ENCODE measurements at places on chromosomes 1 and 21.

GRCh38 chr1:14738235-14738634, 139.8 kb downstream of the KAZN start:
- no peak for DNase-seq

- DNase-seq = no peak
These were observed 489.3 kb downstream of the MATN1 start for GRCh38 chr1:30234091-30234490.

GRCh38 chr1:115069659-115070308, 19.5 kb downstream of the TSPAN2 start:
- no peak for DNase-seq

DNA sequence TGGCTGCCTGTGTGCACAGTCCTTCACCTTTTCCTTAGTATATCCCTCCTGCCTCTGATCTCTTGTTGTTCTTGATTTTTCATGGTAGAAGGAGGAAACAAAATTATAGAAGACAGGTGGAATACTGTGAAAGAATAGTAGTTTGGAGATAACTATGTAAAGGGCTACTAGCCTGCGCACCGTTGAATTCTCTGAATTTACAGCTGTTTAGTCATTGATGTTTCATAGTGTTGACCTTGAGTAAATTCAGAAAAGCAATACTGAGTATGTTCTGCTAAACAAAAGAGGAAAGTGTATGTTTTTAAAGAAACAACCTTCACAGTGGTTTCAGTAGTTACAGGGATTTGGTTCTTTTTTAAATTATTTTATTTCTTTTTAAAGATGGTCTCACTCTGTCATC, 18.1 kb downstream of the CAMTA1 start:
- no peak for DNase-seq

DNA sequence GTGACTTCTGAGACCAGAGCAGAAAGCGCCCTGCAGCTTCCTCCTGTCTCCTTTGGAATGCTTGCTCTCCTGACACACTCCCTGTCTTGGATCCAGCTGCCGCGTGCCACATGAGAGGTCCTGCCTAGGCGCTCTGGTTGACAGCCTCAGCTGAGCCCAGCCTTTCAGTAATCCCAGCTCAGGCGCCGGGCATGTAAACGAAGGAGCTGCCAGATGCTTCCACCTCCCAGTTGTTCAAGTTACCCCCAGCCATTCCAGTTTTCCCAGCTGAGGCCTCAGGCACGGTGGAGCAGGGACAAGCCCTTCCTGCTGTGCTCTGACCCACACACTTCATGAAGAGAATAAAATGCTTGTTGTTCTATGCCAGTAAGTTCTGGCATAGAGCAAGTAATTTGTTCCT, 14.3 kb upstream of the CD34 start:
- no peak for DNase-seq

DNA sequence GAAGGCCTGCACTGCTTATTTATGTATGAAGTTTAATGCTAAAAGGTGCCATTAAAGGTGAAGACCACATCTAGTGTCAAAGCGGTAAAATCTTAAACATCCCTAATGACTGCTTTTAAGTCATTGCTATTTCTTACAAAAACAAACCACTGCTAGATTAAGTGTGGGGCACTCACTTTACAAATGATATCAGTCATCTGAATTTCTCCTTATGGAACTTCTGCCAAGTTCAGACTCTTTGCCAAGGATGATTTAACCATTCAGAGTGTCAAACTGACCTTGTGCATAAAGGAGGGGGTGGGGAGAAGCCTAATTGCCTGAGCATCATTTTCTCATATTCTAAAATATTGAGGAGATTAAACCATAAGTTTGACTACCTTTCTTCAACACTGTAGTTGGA, 271.5 kb downstream of the TGFB2 start:
- DNase-seq = no peak

DNA sequence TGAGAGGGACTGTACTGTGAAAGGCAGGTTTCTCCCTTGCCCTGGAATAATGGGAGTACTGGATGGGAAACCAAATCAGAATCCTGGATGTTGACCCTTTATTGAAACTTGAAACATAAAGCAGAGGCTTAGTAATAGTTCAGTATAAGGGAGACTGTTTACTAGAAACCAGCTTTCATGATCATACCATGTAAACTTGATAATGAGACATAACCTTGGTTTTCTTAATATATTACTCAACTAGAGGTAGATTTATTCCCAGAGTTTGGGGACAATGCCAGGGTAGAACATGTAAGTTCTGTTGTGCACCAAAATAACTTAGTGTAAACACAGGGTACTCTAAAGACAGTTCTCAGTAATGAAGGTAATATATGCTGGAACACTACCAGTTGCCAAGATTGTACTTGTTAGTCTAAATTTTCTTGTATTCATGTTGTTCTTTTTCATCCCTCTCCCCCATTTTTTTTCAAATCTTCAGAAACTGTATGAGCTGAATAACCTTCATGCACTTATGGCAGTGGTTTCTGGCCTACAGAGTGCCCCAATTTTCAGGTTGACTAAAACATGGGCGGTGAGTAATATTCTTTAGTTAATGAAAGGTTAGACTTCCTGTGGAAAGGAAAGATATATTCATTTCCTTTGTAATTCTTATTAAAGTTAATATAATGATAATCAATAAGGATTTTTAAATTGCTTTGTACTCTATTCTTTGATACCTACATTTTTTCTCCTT, 49.6 kb downstream of the ANGPTL1 start:
- DNase-seq = no peak

DNA sequence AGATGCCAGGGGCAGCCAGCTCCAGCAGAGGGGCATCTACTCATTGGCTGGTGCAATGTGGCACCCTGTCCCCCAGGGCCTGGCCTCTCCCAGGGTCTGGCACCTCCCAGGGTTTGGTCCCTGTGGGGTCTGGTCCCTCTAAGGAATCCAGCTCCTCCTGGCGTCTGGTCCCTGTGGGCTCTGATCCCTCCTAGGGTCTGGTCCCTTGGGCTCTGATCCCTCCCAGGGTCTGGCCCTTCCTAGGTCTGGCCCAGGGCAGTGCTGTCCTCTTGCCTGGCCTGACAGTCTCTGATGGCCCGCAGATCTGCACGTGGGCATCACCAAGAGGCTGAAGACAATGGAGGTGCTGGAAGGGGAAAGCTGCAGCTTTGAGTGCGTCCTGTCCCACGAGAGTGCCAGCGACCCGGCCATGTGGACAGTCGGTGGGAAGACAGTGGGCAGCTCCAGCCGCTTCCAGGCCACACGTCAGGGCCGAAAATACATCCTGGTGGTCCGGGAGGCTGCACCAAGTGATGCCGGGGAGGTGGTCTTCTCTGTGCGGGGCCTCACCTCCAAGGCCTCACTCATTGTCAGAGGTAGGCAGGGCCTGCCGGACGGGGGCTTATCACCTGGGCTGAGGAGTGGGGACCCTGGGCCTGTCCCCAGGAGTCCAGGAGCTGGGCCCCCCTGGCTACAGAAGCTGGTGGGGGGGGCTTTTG, 73.9 kb downstream of the OBSCN start:
- DNase-seq = no peak

DNA sequence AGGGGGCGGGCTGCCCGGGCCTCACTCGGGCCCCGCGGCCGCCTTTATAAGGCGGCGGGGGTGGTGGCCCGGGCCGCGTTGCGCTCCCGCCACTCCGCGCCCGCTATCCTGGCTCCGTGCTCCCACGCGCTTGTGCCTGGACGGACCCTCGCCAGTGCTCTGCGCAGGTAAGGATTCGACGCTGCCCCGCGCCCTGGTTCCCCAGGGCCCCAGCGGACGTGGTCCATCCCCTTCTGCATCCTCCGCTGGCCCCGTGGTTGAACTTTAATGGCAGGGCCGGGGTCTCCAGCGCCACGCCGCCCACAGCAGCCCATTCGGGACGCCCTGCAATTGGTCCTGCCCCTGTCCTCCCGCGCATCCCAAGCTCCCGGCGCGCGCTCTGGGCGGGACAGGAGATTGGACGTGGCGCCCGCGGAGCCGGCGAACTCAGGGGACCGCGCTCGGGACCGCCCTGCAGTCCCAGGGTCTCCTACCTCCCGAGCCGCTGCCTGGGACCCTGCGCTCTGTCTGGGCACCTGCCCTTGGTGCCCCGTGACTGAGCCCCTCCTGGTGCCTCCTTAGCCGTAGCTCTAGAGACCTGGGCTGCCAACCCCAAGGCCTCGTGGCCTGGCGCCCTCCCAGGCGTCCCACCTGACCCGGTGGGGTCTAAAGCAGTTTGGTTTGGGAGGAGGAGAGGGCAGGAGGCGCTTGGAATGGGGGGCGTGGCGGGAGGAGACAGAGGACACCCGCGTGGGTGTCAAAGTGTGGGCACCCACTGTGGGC, at the start of gene ALPL:
Gene ALPL (plus strand): TSS at position 73 of the 762 bp plus-strand sequence. CDS start 44,659 bp downstream, outside the sequence.
- no peak for DNase-seq

DNA sequence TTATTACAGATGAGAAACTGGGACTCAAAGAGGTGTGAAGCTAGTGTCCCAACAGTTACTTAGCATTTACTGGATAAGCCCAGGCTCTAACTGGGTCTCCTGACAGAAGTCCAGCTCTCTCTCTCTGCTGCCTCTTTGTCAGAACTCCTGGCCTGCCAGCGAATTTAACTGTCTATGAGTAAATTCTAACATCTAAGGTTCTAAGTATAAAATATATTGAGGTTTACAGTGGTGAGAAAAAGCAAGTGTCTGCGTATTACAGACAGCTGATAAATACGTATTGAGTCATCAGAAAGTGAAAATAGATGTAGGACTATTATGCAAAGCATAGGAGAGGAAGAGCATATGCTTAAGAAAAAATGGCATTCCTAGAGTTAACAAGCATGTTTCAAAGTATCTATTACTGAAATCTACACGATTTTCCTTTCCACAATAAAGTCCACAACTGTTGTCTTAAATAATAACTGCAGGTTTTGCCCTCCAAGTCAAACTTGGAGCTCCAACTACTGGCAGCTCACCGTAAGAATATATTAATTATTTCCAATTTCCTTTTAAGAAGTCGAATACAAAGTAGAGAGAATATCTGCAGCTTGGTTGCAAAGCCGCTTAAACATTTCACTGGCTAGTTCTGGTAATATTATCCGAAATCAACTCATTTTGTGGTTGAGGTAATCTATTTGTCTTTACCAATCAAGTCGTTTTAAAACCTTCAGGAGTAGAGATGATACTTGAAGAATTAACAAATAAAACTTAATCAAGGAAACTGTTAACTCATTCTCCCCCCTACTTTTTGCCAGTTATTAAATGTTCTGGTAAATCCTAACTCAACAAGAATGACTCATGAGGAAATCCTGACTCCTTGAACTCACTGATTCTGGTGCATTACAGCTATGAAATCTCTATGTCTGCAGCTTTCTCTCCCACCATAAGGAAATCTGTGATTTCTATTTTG, 1.4 kb upstream of the RGS2 start:
- no peak for DNase-seq

GRCh38 chr1:245788269-245788668, 633.5 kb downstream of the KIF26B start:
- no peak for DNase-seq

- DNase-seq = no peak
These were observed 83.6 kb downstream of the NRIP1 start for GRCh38 chr21:14981246-14981645.

- no peak for DNase-seq
These were observed 13.2 kb downstream of the CAPZB start for GRCh38 chr1:19472174-19472573.

GRCh38 chr1:198865319-198865718, 226.5 kb downstream of the PTPRC start:
- no peak for DNase-seq

DNA sequence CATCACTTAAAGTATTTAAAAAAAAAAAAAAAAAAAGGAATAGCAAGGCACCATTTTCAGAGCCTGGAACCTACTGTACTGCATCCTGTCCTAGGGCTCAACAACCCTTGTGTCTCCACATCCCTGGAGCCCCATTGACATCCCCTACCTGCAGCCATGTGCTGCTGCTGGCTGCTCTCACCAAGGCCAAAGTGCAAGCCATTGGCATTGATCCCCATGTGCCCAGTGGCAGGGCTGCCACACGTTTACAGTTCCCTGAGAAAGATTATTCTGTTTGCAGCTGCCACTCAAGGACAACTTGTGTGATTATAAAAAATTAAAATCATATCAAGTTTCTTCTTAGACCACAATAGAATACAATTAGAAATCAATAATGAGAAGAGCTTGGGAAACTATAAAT, 129.9 kb downstream of the LHX8 start:
- DNase-seq = no peak

- DNase-seq = no peak
These were observed 152.0 kb upstream of the GRIK3 start for GRCh38 chr1:37186246-37186756.

GRCh38 chr21:45870421-45870820, 111.1 kb upstream of the COL6A1 start:
- no peak for DNase-seq

DNA sequence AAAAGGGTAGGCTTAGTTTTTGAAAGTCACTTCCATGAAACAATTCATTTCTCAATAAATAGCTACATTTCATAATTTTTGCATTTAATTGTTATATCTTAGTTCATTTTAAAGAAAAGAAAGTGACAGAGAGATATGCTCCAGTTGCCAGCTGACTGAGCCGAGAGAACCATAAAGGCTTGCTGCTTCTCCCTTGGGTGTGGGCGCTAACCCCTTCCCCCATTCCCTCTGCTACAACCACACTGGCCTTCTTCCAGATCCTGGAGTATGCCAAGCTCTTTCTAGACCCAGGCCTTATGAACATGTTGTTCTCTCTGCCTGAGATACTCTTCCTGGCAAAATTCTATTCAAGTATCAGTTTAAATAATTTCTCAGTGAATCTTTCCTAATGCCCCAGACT, 12.3 kb downstream of the SORT1 start:
- DNase-seq = no peak

DNA sequence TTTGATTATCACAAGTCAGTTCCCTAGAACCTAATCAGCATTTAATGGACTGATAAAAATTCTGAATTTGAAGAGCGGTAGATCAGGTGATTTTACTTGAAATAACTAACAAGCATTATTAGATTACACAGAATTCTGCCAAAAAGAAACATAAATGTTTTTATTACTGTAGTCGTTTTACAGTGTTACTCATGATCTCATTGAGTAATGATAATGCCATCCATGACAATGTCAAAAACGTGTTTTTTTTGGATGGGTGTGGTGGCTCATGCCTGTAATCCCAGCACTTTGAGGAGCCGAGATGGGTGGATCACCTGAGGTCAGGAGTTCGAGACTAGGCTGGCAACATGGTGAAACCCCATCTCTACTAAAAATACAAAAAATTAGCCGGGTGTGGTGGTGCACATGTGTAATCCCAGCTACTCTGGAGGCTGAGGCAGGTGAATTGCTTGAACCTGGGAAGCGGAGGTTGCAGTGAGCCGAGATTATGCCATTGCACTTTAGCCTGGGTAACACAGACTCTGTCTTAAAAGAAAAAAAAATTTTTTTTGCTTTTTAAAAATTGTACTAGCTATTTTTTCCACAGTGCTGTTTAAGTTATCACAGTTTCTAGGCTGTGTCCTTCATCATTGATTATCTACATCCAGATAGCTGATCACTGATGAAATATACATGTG, 56.6 kb downstream of the LAMC1 start:
- no peak for DNase-seq

- no peak for DNase-seq
These were observed 19.3 kb downstream of the WNT2B start for GRCh38 chr1:112528076-112528475.

GRCh38 chr1:219367496-219367895, 193.8 kb downstream of the LYPLAL1 start:
- DNase-seq = no peak

GRCh38 chr21:15414057-15414456, 315.7 kb upstream of the USP25 start:
- no peak for DNase-seq

Data from activated CD4-positive, CD25-positive, alpha-beta regulatory T cell treated with anti-CD3 and anti-CD28 coated beads, Interleukin-2, amount 50 U/mL, for 16 hours (primary cell).